Regular cardiac myocyte (primary cell): ENCODE measurements at places on chromosomes 12 and 14. TPM values are rescaled to one million over a fixed set of nuclear protein-coding genes. Genes with fewer than 3 reads are reported as not detected.

DPF3 gene
- 6.1 and 6.2 TPM in 2 replicates for total RNA-seq

GALNT16 gene
- total RNA-seq: 1.9 and 2.5 TPM in 2 replicates

ACADS gene
- total RNA-seq: 5.2 and 7.6 TPM in 2 replicates

HELB gene
- total RNA-seq: 3.5 and 4.5 TPM in 2 replicates

SLC17A8 gene
- not detected in 2 replicates for total RNA-seq

OR6C2 gene
- not detected in 2 replicates for total RNA-seq

NOVA1 gene
- 0.77 and 2.5 TPM in 2 replicates for total RNA-seq

SLC6A12 gene
- total RNA-seq: 0.19 TPM in 1 of 2 replicates, not detected in the other

PGF gene
- 14.0 and 17.8 TPM in 2 replicates for total RNA-seq

NTN4 gene
- 153 and 362 TPM in 2 replicates for total RNA-seq

CLEC4A gene
- total RNA-seq: 0.85 TPM in 1 of 2 replicates, not detected in the other

NUDT14 gene
- 8.2 and 10.4 TPM in 2 replicates for total RNA-seq

CSRNP2 gene
- 23.1 and 23.4 TPM in 2 replicates for total RNA-seq

KRT74 gene
- total RNA-seq: not detected in 2 replicates

PRH2 gene
- 0.19 TPM in 1 of 2 replicates, not detected in the other for total RNA-seq

TCL1B gene
- total RNA-seq: not detected in 2 replicates

PKP2 gene
- 0.38 and 8.2 TPM in 2 replicates for total RNA-seq

RAB21 gene
- 14.1 and 45.1 TPM in 2 replicates for total RNA-seq

KRT6A gene
- 0.96 and 1.4 TPM in 2 replicates for total RNA-seq

RNF10 gene
- 95.3 and 136 TPM in 2 replicates for total RNA-seq

TUNAR gene
- total RNA-seq: under 0.01 TPM in 1 of 2 replicates, not detected in the other

EPYC gene
- not detected in 2 replicates for total RNA-seq

FGF6 gene
- total RNA-seq: not detected in 2 replicates

OR6J1 gene
- not detected in 2 replicates for total RNA-seq

OASL gene
- under 0.01 and 0.56 TPM in 2 replicates for total RNA-seq

MSI1 gene
- total RNA-seq: not detected in 2 replicates

ETFBKMT gene
- total RNA-seq: 2.5 and 3.1 TPM in 2 replicates

NINJ2 gene
- 0.19 and 0.28 TPM in 2 replicates for total RNA-seq

LIN52 gene
- 10.7 and 12.1 TPM in 2 replicates for total RNA-seq

OTX2 gene
- not detected in 2 replicates for total RNA-seq

SNRPF gene
- 7.9 and 28.0 TPM in 2 replicates for total RNA-seq

SERPINA3 gene
- 1.3 and 9.9 TPM in 2 replicates for total RNA-seq

MYBPC1 gene
- not detected in 2 replicates for total RNA-seq

SPATS2 gene
- 27.3 and 28.8 TPM in 2 replicates for total RNA-seq

ACSM4 gene
- not detected in 2 replicates for total RNA-seq

TMPRSS12 gene
- not detected in 2 replicates for total RNA-seq

TAS2R8 gene
- under 0.01 TPM in 1 of 2 replicates, not detected in the other for total RNA-seq

PLXNC1 gene
- 1.5 and 2.3 TPM in 2 replicates for total RNA-seq

RAPGEF3 gene
- total RNA-seq: 5.1 and 8.8 TPM in 2 replicates

MAX gene
- 32.4 and 49.7 TPM in 2 replicates for total RNA-seq

AQP2 gene
- total RNA-seq: not detected in 2 replicates

SMIM41 gene
- total RNA-seq: 0.19 TPM in 1 of 2 replicates, not detected in the other

ST8SIA1 gene
- total RNA-seq: under 0.01 and 0.28 TPM in 2 replicates

NDRG2 gene
- total RNA-seq: 0.38 and 10.1 TPM in 2 replicates

PLCZ1 gene
- not detected in 2 replicates for total RNA-seq

FOXN4 gene
- not detected in 2 replicates for total RNA-seq

GPR137C gene
- 0.56 and 0.58 TPM in 2 replicates for total RNA-seq

HAL gene
- under 0.01 TPM in 1 of 2 replicates, not detected in the other for total RNA-seq

BRMS1L gene
- total RNA-seq: 3.4 and 6.1 TPM in 2 replicates

LRRC43 gene
- total RNA-seq: 0.38 and 1.7 TPM in 2 replicates

TMEM63C gene
- under 0.01 and 0.56 TPM in 2 replicates for total RNA-seq

NELL2 gene
- not detected in 2 replicates for total RNA-seq

SOX5 gene
- total RNA-seq: 2.7 and 4.8 TPM in 2 replicates

ARHGAP9 gene
- 0.38 TPM in 1 of 2 replicates, not detected in the other for total RNA-seq

CFAP54 gene
- total RNA-seq: 2.7 and 4.2 TPM in 2 replicates
